CD4-positive, alpha-beta memory T cell (primary cell): ENCODE measurements at places on chromosomes 1 and 21.

DNA sequence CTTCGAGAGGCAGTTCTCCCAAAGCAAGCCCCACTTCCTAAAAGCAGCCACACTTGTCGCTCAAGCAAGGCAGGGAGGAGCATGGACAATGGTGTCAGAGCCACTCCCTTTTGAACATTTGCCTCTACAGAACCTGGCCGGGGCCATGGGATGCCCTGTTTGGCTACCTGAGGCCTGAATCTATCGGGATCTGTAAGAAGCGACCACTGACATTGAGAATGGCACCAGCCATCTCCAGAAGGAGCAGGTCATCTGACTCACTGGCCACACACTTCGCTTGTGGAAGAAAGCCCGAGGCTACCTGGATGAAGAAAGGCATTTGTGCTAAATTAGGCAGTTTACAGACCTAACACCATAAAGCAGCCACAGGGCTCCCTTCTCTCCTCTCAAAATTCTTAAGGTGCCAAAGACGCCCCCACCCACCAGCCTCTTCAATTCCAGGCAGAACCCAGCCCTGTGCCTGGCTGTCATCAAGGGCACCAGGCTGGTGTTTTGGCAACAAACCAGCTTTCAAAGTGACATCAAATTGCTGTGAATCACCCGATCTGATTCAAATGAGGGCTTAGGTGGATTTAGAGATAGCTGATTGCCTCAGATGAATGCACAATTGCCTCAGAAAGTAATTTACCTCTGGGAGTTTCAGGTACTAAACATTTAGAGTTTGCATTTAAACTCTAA is 104.8 kb downstream of the ETS2 start:
- no peak for DNase-seq
- no peak overlapping the region for H3K27ac ChIP-seq
- H3K27me3 ChIP-seq: no peaks in the 10 kb centered on the region
- H3K4me3 ChIP-seq: no peak overlapping the region
- no peaks in the 10 kb centered on the region for H3K4me1 ChIP-seq
- no peaks in the 10 kb centered on the region for H3K36me3 ChIP-seq

DNA sequence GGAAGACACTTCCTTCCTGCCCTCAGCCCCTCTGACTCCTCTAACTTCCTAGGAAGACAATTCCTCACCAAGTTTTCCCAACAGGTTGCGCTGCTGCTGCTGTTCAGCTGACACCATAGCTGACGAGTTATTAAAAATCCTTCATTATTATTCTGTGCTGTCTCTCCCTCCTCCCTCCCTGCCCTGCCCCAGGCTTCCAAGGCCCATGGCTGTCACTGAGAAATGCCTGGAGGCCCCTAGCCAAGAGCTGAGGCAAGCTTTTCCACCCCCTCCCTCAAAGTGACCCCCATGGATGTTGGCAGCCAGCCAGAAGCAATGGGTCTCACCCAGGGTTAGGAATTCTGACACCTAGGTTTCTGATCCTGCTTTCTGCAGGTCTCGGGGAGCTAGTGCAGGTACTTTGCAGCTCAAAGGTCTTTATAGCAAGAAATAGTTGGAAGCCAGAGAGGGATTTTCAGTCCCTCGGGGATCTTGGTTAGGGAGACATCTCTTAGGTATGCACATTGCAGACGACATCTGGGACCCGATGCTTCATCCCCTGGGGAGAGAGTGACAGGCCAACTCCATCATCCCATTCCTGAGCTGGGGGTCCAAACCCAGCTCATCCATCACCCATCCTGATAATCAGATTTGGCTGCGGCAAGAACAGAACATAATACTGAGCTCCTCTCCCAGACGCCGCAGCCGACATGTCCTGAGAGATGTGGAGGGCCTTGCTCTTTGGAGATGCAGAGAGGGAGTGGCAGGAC is 65.0 kb downstream of the KIRREL1 start:
- no peak overlapping the region for H3K4me3 ChIP-seq
- no peak for DNase-seq
- no peaks in the 10 kb centered on the region for H3K4me1 ChIP-seq
- no peak overlapping the region for H3K27ac ChIP-seq
- H3K27me3 ChIP-seq: no peaks in the 10 kb centered on the region

GRCh38 chr1:17045150-17045549 is 8.7 kb downstream of the SDHB start:
- H3K27ac ChIP-seq: no peak overlapping the region
- H3K27me3 ChIP-seq: no peaks in the 10 kb centered on the region
- peaks cover 34% of the 10 kb centered on the region for H3K36me3 ChIP-seq
- DNase-seq: no peak
- no peak overlapping the region for H3K4me3 ChIP-seq

- no peaks in the 10 kb centered on the region for H3K27me3 ChIP-seq
- no peak overlapping the region for H3K4me3 ChIP-seq
- no peaks in the 10 kb centered on the region for H3K36me3 ChIP-seq
- H3K4me1 ChIP-seq: no peaks in the 10 kb centered on the region
Measured at GRCh38 chr1:18891426-18891780, 11.0 kb downstream of the ALDH4A1 start.

DNA sequence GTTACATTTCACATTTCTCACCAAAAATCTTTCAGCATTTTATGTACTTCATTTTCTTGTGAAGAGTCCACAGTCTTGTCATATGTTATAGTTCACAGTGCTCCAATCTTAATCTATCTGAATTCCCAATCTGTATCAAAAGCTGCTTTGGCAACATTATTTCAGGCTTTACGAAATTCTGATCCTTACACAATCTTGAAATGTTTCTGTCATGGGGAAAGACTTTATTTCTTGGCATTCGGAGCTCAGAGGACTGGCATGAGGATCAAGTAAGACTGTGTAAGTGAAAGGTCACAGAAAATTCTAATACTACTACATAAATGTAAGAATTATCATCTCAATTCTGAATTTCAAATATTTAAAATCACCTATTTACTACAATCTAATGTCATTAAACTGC is 2.0 kb downstream of the USP33 start:
- peaks cover 54% of the 10 kb centered on the region for H3K4me1 ChIP-seq
- no peaks in the 10 kb centered on the region for H3K27me3 ChIP-seq
- no peak for DNase-seq

GRCh38 chr1:59412718-59413326 is 115.9 kb downstream of the FGGY start:
- no peaks in the 10 kb centered on the region for H3K36me3 ChIP-seq
- no peak for DNase-seq
- H3K27me3 ChIP-seq: no peaks in the 10 kb centered on the region
- H3K27ac ChIP-seq: no peak overlapping the region
- no peak overlapping the region for H3K4me3 ChIP-seq
- no peaks in the 10 kb centered on the region for H3K4me1 ChIP-seq

- H3K27ac ChIP-seq: peak overlapping the region; percentile 99
- H3K27me3 ChIP-seq: no peaks in the 10 kb centered on the region
- H3K36me3 ChIP-seq: no peaks in the 10 kb centered on the region
Measured at GRCh38 chr1:58785442-58786058, 1.7 kb upstream of the JUN start.

DNA sequence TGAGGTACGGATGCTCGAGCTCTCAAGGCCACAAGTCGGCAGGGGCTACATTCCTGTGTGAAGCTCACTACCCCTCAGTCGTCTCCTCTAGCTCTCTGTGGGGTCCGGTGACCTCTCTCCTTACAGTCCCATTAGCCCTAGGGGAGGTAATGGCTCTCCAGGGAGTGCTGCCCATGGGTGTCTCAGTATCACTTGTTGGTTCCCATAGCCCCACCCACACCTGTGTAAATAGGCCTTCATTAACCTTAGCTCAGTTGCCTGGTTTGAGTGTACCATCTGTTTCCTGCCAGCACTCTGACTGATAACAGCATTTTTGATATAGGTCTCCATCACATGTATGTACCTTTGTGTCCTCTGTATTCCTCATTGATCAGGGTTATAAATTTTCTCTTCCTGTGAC is 133.2 kb upstream of the KCNJ15 start:
- no peak for DNase-seq
- no peaks in the 10 kb centered on the region for H3K36me3 ChIP-seq
- no peaks in the 10 kb centered on the region for H3K4me1 ChIP-seq
- H3K4me3 ChIP-seq: no peak overlapping the region

DNA sequence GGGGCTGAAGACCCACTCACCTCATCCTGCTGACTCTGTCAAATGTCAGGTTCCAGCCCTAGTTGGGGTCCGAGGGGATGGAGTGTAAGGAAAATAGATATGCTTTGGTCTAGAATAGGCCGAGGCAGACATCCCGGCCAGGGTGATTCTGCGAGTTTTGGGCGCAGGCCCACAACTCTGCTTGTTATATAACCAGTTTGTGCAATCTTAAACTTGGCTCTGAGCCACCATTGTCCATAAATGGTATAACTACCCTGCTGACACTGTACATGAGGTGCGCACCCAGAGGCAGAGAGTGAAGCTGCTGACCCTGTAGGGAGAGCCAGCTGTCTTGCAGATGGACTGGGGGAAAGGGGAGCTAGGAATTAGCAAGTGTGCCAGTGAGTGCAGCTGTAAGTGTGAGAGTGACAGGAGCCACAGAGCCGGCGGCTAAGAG is 1388.8 kb downstream of the AMY1C start:
- H3K36me3 ChIP-seq: no peaks in the 10 kb centered on the region
- H3K27ac ChIP-seq: no peak overlapping the region
- no peaks in the 10 kb centered on the region for H3K4me1 ChIP-seq
- no peak overlapping the region for H3K4me3 ChIP-seq
- no peak for DNase-seq
- H3K27me3 ChIP-seq: no peaks in the 10 kb centered on the region

DNA sequence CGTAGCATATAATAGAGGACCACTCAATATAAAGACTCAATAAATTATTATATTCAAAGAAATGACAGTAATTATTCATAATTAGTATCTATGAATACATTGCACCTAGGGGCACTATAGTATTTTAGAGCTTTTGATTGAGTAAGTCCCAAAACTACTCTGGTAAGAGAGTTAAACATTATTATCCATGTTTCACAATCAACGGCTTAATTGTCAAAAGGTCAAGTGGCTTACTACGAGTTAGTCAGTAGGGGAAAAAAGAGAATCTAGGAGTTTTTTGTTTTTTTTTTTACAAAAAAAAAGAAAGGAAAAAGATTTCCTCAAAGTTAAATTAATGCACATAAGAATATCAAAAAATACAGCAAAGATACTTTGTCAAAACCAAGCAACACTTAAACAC is 20.4 kb upstream of the LAMC1 start:
- no peak for DNase-seq
- H3K36me3 ChIP-seq: no peaks in the 10 kb centered on the region
- H3K27me3 ChIP-seq: no peaks in the 10 kb centered on the region
- H3K27ac ChIP-seq: no peak overlapping the region
- H3K4me1 ChIP-seq: no peaks in the 10 kb centered on the region

DNA sequence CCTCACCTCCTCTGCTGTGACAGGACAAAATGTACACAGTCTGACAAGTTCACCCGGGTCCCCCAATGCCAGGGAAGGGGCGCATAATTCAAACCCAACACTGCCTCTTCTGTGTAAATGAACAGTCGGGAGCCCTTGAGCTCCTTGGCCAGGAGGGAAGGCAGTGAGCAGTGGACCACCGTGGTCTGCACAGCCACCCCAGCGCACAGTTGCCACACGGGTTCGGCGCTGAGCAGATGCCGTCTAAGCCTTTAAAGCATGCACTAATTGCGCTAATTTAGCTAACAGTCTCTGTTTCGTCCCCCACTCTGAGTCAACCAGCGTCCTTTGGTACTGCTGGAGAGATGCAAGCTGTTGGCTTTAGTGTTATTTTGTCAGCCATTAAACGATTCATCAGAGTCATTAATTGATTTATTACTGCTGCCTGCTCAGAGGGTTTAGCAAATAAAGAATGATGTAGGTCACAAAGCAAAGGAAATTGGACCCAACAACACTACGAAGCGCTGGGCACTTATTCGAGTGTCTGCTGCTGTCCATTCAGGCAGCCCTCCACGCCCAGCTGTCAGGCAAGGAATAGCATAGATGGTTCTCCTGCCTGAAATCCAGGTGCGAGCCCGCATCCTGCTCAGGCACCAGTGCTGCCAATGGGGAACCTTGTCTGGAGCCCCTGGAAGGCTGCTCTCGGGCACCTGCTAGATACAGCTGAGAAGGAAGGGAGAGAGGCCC is 91.5 kb downstream of the MRPL37 start:
- H3K27ac ChIP-seq: no peak overlapping the region
- no peak overlapping the region for H3K4me3 ChIP-seq
- DNase-seq: no peak
- H3K4me1 ChIP-seq: peaks cover 64% of the 10 kb centered on the region
- no peaks in the 10 kb centered on the region for H3K27me3 ChIP-seq
- no peaks in the 10 kb centered on the region for H3K36me3 ChIP-seq

DNA sequence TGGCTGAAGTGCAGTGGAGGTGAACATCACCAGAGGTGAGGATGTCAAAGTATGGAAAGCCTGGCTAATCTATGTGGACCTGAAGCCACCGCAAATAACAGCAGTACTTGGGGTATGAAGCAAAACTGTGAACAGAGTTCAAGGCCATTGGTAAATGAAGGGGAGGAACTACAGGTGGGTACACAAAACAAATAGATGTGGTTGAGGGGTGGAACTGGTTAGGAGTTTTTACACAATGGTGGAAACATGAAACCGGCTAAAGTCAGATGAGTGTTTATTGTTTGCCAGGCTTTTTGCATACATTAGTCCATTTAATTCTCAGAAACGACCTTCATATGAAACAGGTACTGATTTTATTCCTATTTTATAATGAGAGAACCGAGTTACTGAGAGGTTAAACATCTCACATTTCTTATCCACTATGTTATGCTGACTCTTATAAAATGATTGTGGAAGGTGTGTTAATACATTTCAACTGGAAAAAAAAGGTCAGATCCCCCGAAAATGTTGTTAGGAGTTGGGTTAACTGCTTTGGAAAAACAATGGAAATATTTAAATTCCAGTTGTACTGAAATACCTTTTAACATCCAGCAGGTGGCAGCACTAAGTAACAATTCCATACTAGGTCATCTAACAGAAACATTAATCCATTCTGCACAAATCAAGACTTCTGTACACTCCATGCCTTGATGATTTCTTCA is 44.3 kb upstream of the GTF2B start:
- no peaks in the 10 kb centered on the region for H3K27me3 ChIP-seq
- peaks cover 20% of the 10 kb centered on the region for H3K36me3 ChIP-seq
- H3K27ac ChIP-seq: no peak overlapping the region
- H3K4me1 ChIP-seq: no peaks in the 10 kb centered on the region
- no peak for DNase-seq

- H3K36me3 ChIP-seq: no peaks in the 10 kb centered on the region
- H3K27me3 ChIP-seq: no peaks in the 10 kb centered on the region
- H3K4me3 ChIP-seq: no peak overlapping the region
- DNase-seq: no peak
Measured at GRCh38 chr1:118973531-118974137, 14.5 kb downstream of the TBX15 start.

- no peaks in the 10 kb centered on the region for H3K36me3 ChIP-seq
- H3K27ac ChIP-seq: no peak overlapping the region
- H3K4me3 ChIP-seq: no peak overlapping the region
Measured at GRCh38 chr1:94989911-94990473, 63.1 kb upstream of the CNN3 start.

DNA sequence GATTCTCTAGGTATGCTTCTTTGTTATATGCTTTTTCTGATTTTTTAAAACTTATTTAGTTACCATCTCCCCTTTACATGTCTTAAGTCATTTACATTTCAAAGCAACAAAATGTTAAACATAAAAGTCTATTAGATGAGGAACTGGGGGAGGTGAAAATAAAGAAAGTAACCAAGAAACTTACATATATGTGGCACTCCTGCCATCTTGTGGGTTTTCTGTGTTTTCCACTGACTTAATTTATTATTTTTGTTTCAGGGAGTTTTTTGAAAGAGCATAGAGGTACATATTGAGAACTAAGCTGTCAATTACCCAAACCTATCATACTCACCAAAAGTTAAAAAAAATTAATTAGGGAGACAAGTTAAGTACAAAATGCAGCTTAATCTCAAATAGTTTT is 1531.1 kb downstream of the MRPL39 start:
- no peak for DNase-seq
- no peak overlapping the region for H3K27ac ChIP-seq
- H3K4me3 ChIP-seq: no peak overlapping the region
- H3K27me3 ChIP-seq: no peaks in the 10 kb centered on the region
- H3K4me1 ChIP-seq: no peaks in the 10 kb centered on the region
